ENCODE measurements at places on chromosomes 7 and 10.
A peak's percentile ranks its signal among the peaks of the same experiment; 100 is the strongest.

DNA sequence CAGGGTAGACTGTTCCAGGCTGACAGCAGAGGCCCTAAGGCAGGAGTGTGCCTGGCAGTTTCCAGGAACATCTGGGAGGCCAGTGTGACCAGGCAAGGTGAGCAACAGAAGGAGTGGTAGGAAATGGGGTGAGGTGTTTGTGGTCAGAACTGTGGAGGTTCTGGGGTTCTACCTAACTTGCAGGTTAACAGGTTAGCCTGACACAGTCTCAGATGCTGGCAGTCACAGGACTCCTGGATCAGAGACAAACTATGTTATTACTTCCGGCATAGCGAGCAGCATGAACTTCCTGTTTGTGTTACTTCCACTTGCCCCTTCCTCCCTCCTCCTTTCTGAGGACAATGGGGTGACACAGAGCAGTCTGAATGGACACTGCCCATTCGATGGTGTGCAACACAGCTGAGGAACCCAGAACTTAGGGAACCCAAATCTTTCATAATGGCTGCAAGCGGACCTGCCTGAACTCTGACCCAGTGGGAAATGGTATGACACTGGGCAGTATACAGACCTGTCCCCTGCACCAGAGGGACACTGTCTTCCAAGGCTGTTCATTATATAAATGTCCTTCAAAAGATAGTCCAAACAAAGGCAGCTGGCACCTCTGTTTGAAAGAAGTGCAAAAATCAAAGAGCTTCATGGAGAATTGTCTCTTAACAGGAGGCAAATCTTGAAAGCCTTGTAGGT, 3.9 kb upstream of the SAR1A start:
- peak; percentile 20 for DNase-seq

DNA sequence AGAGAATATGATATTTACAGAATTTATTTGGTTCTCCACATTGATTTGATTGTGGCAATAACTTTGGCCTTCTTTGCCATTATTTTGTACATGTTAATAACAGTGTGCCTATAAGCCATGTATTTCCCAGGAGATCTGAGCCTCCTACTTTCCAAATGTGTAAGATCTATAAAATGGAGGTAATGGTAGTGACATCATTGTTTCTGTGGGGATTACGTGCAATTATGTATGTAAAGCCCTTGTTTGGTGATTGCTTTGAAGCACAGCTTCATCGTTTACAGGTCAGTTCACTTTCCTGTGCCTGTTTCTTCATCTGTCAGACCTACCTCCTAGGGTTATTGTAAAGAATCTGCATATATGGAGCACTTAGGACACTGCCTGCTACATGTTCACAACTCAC, 17.3 kb downstream of the YAE1 start:
- DNase-seq, result no peak

- DNase-seq, result no peak
Measured at GRCh38 chr7:41027428-41028115, 675.3 kb downstream of the INHBA start.

- no peak for DNase-seq
Measured at GRCh38 chr7:66873476-66873875, 47.5 kb upstream of the TMEM248 start.

DNA sequence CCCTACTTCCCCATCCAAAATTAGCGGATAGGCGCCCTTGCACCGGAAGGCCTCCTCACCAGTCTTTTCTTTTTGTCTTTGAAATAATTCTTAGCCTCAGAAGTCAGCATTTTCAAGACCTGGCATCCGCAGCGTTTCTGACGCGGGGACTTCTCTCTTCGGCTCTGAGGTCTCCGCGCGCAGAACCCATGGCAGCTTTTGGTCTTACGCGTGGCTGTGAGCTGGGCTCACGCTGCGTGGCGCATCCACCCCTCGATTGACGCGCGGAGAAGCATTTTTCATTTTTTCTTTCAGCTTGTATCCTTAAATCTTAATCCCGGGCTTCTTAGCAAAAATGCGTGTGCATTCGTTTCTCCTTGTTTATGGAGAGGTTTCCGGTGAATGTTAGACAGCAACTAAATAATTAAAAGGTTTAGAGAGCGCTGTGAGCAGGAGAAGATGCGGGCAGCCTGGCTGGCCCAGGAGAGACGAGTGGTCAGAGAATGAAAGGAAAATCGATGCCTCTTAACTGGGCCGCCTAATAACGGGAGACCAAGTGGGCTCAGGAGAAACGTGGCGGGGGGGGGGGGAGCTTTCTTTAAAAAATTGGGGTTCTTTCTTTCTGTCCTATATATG, 2.0 kb upstream of the GATA3 start:
- DNase-seq, result no peak

GRCh38 chr10:77509391-77509790, 128.2 kb downstream of the KCNMA1 start:
- no peak for DNase-seq

DNA sequence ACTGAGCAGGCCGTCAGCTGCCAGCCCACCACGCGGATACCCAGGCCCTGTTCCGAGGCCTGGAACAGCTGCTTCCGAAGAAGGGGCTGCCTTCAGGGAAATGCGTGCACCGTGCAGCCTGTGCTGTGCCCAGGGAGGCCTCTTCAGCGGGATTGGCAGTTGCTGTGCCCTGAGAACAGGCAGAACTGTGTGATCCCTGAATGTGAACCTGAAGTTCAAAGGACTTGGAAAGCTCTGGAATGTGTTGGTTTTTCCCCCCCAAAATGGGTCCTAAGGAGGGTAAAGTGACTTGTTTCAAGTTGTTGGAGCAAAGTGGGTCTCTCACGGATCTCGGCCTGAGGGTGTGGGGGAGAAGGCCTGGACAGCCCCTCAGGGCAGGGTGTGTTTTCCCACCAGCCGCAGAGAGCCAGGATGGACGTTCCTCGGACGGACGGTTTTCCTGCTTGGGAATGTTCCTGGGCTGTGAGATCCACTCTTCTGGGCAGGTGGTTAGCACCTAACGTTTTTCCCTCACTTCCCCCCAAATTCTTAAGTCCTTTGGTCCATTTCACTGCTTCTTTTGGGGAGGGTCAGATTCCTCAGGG, 2.1 kb downstream of the SPRN start:
- DNase-seq, result no peak

DNA sequence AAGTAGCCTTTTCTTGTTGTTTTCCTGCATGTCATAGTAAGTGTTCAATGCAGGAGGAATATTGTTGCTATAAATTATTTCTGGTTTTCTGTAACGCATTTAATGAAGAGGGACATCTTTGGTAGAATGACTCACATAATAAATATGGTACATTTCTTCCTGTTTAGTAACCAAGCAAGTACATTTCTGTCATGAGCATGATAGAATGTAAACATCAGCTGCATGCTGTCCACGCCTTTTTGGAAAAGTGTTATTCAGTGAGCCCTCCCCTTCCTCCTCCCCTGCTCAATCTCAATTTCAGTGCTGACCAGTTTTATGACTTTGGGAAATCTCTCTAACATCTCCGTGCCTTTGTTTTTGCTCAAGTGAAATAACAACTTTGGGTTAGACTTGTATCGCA, 664.0 kb downstream of the XPNPEP1 start:
- no peak for DNase-seq

- no peak for DNase-seq
Measured at GRCh38 chr10:79274279-79275104, 72.8 kb upstream of the PPIF start.

- no peak for DNase-seq
Measured at GRCh38 chr10:30538086-30538485, 91.5 kb downstream of the LYZL2 start.

- DNase-seq, result no peak
Measured at GRCh38 chr10:7482992-7483391, 72.2 kb upstream of the SFMBT2 start.

- DNase-seq, result no peak
Measured at GRCh38 chr10:78713659-78714058, 355.1 kb upstream of the ZMIZ1 start.

- no peak for DNase-seq
Measured at GRCh38 chr10:11243425-11244222, 226.0 kb downstream of the CELF2 start.

GRCh38 chr7:139773371-139773770, 4.4 kb downstream of the HIPK2 start:
- no peak for DNase-seq
